ENCODE measurements at places on chromosomes 7 and 10. TPM values are rescaled to one million over a fixed set of nuclear protein-coding genes. Genes with fewer than 3 reads are reported as not detected.

DNA sequence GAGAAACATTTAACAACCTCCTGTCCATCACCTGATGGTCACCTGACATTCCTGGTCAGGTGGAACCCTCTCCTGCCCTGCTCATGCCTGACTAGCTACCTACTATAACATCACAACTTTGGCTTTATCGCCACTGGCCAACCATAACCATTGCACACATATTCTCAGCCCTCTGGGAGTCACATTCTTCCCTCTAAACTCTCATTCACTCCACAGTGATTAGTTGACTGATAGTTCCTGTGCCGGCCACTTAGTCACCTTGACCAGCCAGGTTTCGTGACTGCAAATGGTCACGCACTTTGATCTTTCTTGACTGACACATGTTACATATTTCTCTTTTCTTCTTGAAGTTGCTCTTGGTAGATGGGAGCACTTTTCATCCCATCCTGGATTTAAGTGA is 50.1 kb downstream of the GNAI1 start:
- H3K4me3 ChIP-seq: no peak overlapping the region
- H3K27ac ChIP-seq: peak overlapping the region; percentile 36
- peaks cover 11% of the 10 kb centered on the region for H3K36me3 ChIP-seq
- H3K27me3 ChIP-seq: no peaks in the 10 kb centered on the region
- no peak for DNase-seq

- H3K27ac ChIP-seq: no peak overlapping the region
- no peak for DNase-seq
- peaks cover 16% of the 10 kb centered on the region for H3K27me3 ChIP-seq
Observed at GRCh38 chr10:7159517-7159916, 251.3 kb downstream of the SFMBT2 start.

SCART1 gene
- total RNA-seq: 1.4 TPM

RSPH10B2 gene
- 1.1 TPM for total RNA-seq

DNA sequence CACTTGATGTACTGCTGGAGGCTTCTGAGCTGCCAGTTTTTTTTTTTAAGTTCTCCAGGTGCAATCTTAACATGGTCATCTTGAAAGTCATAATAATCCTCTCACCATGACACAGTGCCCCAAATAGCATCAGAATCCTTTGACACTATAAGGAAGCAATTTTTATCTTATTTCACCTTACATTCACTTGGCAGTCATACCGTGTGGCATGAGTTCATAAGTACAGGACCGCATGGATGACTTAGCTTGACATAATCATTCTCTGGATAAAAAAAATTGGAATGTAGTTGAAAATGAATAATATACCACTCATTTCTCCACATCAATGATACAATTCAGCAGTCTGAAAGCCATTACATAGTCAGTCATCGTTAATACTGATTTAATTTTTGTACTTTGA is 25.6 kb upstream of the TMEM196 start:
- H3K27ac ChIP-seq: no peak overlapping the region
- H3K27me3 ChIP-seq: no peaks in the 10 kb centered on the region
- H3K36me3 ChIP-seq: no peaks in the 10 kb centered on the region
- H3K4me1 ChIP-seq: no peaks in the 10 kb centered on the region
- H3K4me3 ChIP-seq: no peak overlapping the region
- DNase-seq: no peak

ANKRD26 gene
- total RNA-seq: 14.0 TPM

DNA sequence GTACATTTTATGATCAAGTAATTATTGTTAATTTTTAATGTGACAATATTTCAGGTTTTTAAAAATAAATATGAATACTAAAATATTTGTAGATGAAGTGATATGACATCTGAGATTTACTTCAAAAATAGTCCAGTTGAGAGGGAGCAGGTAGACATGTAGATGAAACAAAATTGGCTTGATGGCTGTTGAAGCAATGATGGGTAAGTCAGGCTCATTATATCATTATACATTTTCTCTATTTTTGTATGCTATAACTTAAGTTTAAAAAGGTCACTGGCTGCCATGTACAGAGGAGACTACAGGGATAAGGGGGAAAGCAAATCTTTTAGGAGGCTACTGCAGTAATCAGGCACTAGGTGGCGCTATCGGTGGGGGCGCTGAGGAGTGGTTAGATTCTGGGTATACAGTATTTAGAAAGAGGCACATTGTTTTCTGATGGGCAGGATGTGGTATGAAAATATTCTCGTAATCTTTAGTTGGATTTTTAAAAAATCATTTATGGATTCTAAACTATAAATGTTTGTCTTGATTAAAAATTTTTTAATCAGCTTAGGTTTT is 189.8 kb upstream of the IMMP2L start:
- no peaks in the 10 kb centered on the region for H3K27me3 ChIP-seq
- no peak overlapping the region for H3K4me3 ChIP-seq
- H3K36me3 ChIP-seq: peaks cover 30% of the 10 kb centered on the region
- peaks cover 6% of the 10 kb centered on the region for H3K4me1 ChIP-seq
- no peak overlapping the region for H3K27ac ChIP-seq

PPP1R17 gene
- 4.5 TPM for total RNA-seq

- H3K27ac ChIP-seq: no peak overlapping the region
- peaks cover 6% of the 10 kb centered on the region for H3K27me3 ChIP-seq
- H3K4me1 ChIP-seq: no peaks in the 10 kb centered on the region
- no peaks in the 10 kb centered on the region for H3K36me3 ChIP-seq
- no peak for DNase-seq
Observed at GRCh38 chr10:777913-778479, 88.5 kb upstream of the DIP2C start.

DNA sequence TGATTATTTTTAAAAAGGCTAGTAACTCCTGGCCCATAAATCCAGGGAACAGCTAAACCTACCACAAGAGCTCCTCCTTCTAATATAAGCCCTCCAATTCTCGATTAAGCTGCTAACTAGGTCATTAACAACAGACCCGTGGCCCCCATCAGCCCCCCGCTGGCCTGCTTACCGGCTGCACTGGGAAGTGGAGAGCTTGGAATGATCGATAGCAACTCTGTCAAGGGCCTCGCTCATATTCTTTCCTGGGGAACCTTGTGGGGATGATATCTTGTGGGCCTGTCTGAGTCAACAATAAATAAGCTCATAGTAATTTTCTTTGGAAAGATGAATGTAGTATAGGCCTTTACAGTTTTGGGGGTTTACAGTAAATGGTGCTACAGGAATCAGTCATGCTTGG is 353.5 kb downstream of the TCERG1L start:
- no peaks in the 10 kb centered on the region for H3K4me1 ChIP-seq
- peaks cover 20% of the 10 kb centered on the region for H3K27me3 ChIP-seq
- no peaks in the 10 kb centered on the region for H3K36me3 ChIP-seq
- no peak overlapping the region for H3K27ac ChIP-seq
- H3K4me3 ChIP-seq: no peak overlapping the region
- no peak for DNase-seq

- H3K27ac ChIP-seq: peak overlapping the region; percentile 86
- H3K4me3 ChIP-seq: peak overlapping the region; percentile 98
- DNase-seq: no peak
- H3K4me1 ChIP-seq: peaks cover 38% of the 10 kb centered on the region
- H3K36me3 ChIP-seq: peaks cover 14% of the 10 kb centered on the region
Observed at GRCh38 chr7:35802649-35803048, 1.8 kb downstream of the SEPTIN7 start.

DNA sequence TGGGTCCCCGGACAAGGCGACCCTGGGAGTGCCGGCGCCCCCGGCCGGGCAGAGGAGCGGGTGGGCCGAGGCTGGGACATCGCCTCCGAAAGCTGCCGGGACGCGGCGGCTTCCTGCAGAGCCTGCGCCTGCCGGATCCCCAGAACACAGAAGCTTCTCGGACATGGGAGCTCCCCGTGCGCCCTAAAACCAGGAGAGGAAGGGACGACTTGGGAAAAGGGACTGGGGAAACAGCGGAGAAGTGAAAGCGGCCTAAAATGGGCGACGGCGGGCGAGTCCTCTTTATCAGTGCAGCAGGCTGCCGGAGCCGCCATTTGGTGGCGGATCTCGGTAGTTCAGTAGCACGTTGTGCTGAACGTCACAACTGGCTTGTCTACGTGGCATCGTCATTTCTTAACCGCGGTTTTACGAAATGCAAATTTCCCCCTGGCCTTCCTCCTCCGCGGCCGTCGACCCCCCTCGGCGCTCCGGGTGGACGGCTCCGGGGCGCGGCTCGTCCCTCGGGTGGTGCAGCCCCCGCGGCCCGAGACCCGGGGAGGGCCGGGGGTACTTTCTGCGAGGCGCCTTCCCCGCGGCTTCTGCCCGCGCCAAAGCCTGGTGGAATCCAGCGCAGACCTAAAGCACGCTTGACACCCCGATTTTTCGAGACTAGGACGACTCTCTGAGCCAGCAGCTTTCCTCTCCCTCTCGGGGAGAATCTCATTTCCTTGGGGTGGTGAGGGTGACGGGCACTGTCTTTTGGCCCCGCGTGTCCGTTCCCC is 9.9 kb upstream of the SPAG6 start:
- H3K27me3 ChIP-seq: peaks cover 92% of the 10 kb centered on the region
- H3K27ac ChIP-seq: peak overlapping the region; percentile 70
- peaks cover 9% of the 10 kb centered on the region for H3K4me1 ChIP-seq

DNA sequence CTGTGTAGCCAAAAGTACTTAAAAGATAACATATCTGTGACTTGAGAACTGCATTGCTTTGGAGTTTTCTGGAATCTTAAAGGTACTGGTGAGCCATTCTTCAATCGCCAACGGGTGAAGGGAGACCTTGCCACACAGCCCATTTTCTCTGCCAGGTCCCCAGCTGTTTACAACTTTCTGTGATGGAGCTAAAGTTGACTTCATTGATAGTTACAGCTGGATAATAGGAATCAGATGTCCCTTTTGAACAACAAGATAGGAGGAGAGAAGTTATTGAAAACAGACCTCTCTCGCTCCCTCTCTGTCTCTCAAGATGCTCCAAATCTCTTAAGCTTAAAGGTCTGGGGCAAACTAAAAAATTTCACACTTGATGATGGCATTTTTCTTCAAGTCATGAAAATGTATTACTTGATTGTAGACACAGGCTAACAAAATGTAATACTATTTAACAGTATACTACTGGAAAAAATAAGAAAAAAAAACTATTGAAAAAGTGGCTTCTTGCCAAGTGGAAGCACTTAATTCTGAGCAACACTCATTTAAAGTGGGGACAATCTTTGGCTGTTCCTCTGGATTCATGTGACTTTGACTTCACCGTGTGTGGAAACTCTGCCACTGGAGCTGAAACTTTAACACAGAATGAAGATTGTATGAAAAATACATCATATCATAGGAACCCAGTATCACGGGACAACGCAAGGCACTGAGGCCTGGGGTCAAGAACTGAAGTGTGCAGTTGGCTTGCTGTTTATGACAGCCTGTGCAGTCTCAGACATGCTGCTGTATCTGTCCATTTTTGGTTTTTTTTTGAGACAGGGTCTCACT is 78.4 kb upstream of the AFAP1L2 start:
- H3K36me3 ChIP-seq: peaks cover 38% of the 10 kb centered on the region
- no peak overlapping the region for H3K4me3 ChIP-seq
- no peak overlapping the region for H3K27ac ChIP-seq
- no peak for DNase-seq
- peaks cover 25% of the 10 kb centered on the region for H3K4me1 ChIP-seq
- H3K27me3 ChIP-seq: no peaks in the 10 kb centered on the region

VPS37D gene
- total RNA-seq: 12.9 TPM

DDIT4 gene
- total RNA-seq: 95.9 TPM

DNA sequence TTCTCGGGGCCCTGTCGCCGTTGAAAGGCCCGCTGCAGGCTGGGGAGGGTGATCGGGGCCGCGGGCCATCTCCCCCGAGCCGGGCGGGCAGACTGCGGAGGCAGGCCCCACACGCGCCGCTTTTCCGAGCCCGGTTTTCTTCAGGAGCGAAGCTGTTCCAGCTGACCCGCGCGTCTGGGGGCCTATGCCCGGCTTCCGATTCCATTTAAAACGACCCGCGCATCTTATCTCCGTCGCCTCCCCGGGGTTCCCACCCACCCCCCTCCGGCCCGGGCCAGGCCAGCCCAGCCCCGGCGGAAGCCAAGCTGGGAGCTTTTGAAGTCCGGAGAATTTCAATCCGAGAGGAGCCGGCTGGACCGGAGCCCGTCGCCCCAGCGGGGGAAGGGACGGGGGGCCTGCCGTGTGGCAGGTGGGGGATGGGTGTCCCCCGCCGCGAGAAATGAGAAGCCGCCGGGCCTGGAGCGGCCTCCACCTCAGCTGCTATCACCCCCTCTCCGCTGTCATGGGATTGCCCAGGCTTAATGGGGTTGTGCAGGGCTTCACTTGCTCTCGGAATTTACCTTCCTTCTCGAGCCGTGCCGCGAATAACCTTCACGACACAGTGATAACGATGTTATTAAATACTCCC is 3.1 kb upstream of the EVX1 start:
- no peak overlapping the region for H3K27ac ChIP-seq
- no peak for DNase-seq
- H3K4me3 ChIP-seq: peak overlapping the region; percentile 57
- peaks cover 16% of the 10 kb centered on the region for H3K4me1 ChIP-seq

FBXO24 gene
- 0.76 TPM for total RNA-seq

GRCh38 chr7:20330239-20330927 is at the start of gene ITGB8:
TSS of gene ITGB8 (plus strand) at chr7:20330900. CDS start at chr7:20331807, 907 bp downstream.
- H3K27me3 ChIP-seq: peaks cover 6% of the 10 kb centered on the region
- H3K4me3 ChIP-seq: peak within 1 kb of the TSS; percentile 97
- H3K4me1 ChIP-seq: peaks cover 25% of the 10 kb centered on the region
- peaks cover 1% of the 10 kb centered on the region for H3K36me3 ChIP-seq

PNPLA8 gene
- 17.8 TPM for total RNA-seq

ZPBP gene
- not detected for total RNA-seq

GRCh38 chr10:11359869-11360268 is 251.6 kb downstream of the USP6NL start:
- H3K27me3 ChIP-seq: no peaks in the 10 kb centered on the region
- H3K4me1 ChIP-seq: no peaks in the 10 kb centered on the region
- H3K36me3 ChIP-seq: no peaks in the 10 kb centered on the region

DNA sequence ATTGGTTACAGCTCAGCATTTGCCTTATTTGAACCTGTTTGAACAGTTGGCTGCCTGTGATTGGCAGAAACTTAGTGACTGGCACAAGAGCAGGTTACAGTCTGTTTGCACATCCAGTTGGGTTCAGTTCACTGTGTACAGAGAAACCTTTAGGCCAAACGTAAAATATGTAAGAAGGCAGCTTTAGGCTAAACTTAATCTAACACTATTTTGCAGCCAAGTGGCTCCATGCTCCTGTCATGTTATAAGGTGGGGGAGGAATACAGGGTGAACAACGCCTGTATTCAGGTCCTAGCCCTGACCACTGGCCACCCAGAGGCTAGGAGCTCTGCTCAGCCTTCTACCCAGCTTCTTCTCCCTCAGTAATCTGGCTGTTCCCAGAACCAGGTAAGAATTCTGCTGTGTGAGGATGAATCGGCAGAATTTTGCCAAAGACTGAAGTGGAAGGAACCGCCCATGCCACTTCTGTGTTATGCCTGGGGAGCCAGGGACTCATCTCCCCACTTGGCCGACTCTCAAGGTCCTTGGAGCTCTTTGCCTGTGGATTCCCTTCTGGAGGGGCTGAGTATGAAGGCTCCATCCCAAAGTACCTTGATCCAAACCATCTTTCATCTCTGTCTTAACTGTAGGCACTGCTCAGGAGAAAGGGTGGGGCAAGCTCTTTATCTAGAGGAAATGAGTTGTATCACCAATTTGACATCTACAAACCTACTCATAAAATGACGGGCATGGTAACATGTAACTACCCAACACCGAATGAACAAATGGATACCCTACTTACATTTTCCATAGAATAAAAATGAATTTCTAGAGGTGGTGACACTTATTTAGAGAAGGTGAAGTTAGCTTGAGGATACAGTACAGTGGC is 164.4 kb upstream of the NAMPT start:
- no peaks in the 10 kb centered on the region for H3K36me3 ChIP-seq
- H3K4me3 ChIP-seq: no peak overlapping the region
- peak overlapping the region; percentile 11 for H3K27ac ChIP-seq
- no peaks in the 10 kb centered on the region for H3K27me3 ChIP-seq

EGR2 gene
- 17.6 TPM for total RNA-seq

GRCh38 chr10:1232164-1232911 is 176.2 kb downstream of the WDR37 start:
- no peak overlapping the region for H3K27ac ChIP-seq
- no peak for DNase-seq
- no peaks in the 10 kb centered on the region for H3K4me1 ChIP-seq
- H3K4me3 ChIP-seq: no peak overlapping the region

LEP gene
- not detected for total RNA-seq

COG5 gene
- 35.7 TPM for total RNA-seq
